Femur (tissue), 1 donor: ENCODE measurements at places on chromosomes 1 and 21.

- DNase-seq, result no peak
Measured at GRCh38 chr1:232292818-232293217, 337.1 kb downstream of the SIPA1L2 start.

DNA sequence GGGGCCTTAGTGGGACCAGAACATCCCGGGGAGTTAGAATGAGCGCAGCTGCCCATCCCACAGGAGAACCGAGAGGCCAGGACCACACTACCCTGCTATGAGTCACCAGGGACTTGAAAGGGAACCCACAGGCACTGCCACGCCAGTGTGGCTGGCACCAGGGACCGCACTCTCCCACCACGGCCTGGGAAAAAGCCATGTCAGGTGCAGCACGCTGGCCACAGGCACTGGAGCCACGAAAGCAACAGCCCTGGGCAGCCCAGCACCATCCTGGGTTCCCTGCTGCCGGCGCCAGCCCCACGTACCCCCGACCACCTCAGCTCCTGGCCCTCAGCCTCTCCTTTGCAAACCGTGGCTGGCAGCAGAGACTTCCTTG, 14.1 kb upstream of the TMEM240 start:
- DNase-seq, result no peak

DNA sequence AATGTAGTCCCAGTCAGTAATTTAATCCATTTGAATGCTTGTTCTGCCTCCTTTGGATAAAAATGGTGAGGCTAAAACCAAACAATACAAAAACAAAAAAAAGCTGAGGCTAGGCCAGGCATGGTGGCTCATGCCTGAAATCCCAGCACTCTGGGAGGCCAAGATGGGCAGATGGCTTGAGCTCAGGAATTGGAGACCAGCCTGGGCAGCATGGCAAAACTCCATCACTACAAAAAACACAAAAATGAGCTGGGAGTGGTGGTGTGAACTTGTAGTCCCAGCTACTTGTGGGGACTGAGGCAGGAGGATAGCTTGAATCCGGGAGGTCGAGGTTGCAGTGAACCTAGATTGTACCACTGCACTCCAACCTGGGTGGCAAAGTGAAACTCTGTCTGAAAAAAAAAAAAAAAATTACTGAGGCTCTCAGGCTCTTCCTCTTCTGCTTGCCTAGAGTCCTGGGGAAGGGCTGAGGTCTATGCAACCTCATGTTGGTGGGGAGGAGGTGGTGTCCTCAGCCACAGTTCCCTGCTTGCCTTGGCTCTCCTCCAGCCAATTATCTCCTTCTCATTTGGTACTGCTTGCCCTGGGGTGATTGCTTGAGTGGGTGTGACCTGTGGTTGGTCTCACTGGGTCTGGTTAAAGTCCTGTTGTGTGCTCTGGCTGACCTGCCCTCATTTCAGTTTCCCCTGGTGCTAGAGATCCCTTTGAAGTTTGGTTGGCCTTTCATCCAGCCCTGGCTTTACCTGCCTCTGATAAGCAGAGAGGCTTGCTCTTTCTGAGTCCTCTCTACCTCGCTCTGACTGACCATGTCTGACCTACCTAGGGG, 20.9 kb downstream of the S1PR1 start:
- peak; percentile 41 for DNase-seq

- no peak for DNase-seq
Measured at GRCh38 chr1:239354231-239354630, 32.1 kb upstream of the CHRM3 start.

- no peak for DNase-seq
Measured at GRCh38 chr1:181858135-181858534, 203.4 kb downstream of the ZNF648 start.

- DNase-seq, result peak; percentile 30
Measured at GRCh38 chr1:112465122-112465521, 43.6 kb upstream of the WNT2B start.

DNA sequence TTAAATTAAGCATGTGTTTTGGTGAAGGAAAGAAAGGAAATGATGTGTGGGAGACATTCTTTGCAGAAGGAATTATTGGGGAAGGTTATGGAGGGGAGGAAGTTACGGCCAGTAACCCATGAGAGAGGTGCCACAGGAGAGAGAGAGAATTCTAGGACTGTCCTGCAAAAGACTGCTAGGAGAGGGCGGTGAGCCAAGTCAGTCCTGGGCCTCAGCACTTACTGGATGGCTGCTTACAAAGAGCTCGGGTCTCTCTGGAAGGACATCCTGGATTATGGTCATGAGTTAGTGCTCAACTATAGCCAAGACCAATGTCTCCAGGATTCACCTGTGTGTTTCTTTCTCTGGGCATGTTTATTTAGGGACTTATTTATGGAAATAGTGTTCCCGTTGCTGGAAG, 74.4 kb upstream of the HSD17B7 start:
- no peak for DNase-seq

DNA sequence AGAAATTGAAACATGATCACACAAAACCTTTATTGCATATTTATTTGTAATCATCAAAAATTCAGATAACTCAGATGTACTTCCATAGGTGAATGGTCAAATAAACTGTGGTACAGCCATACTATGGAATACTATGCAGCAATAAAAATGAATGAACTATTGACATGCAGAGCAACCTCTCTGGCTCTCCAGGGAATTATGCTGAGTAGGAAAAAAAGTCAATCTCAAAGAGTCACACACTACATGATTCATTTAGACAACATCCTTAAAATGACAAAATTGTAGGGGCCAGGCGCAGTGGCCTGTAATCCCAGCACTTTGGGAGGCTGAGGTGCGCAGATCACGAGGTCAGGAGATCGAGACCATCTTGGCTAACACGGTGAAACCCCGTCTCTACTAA, 104.0 kb downstream of the TPR start:
- DNase-seq, result no peak

GRCh38 chr1:202966006-202966898, 805 bp downstream of the CYB5R1 start:
- DNase-seq, result no peak

GRCh38 chr1:7199077-7199779, 414.0 kb downstream of the CAMTA1 start:
- DNase-seq, result no peak
